Glomerular endothelial cell (primary cell): ENCODE measurements at places on chromosomes 12 and 14. TPM values are rescaled to one million over a fixed set of nuclear protein-coding genes. Genes with fewer than 3 reads are reported as not detected.

GRCh38 chr12:12704593-12705230 is 8.7 kb upstream of the GPR19 start:
- DNase-seq, result no peak

DNA sequence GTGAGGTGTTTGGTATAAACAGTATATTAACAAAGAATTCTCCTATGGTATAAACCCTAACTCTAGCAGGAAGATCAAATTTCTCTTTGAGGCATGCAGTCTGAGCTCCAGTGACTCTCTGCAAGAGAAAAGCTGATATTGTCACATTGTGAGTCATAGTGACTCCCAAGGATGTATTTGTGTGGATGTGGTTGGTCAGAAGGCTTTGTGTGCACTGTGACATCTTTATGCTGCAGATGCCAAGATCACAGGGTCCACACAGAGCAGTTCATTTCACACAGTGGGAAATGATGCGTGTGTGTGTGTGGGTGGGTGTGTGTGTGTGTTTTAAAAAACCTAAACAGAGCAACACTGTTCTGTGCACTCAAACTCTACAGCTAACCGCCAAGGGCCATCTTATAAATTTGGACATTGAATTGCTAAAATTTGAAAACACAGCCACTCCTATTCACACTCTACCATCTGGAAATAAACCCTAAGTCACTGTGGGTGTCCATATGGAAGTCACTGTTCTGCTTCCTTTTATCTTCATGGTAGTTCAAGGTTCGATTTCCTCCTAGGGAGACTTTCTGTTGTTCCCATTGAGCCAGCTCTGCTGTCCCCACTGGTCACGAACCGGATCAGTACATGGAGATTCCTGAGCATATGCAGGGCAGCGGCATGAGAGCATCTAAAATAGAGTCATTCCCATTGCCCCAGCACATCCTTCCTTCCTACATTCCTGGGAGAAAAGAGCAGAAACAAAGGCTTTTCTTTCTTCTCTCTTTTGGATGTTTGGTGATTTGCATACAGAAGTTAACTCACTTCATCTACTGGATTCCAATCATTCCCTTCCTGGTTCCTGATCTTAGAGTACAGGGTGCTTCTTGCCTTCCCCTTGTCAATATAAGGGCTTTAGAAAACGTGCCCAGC is 727.6 kb downstream of the DIO2 start:
- DNase-seq, result no peak

DNA sequence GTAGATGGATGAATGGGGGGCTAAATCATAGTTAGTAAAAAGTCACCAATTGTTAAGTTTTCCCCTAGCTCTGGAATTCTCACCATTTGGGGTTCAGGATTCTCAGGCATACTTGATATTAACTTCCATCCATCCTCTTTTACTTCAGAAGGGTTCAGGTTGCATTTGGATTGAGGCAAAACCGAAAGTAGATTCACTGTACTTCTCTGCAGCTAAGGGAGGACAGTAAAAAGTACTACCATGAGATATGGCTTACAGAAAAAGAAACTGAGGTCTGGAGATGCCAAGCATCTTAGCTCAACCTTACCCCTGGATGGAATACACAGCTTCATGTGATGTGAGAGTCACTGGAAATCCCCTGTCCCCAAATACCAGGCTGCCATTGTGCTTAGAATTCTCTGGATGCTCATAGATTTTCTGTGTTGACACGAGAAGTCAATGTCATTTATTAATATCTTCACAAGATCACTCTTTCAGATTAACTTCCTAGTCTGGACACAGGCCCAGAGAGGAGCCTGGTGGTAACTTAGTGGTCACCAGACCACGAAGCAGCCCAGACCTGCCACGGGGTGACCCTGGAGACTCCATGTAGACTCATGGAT is 87.1 kb downstream of the SSPN start:
- no peak for DNase-seq

DNA sequence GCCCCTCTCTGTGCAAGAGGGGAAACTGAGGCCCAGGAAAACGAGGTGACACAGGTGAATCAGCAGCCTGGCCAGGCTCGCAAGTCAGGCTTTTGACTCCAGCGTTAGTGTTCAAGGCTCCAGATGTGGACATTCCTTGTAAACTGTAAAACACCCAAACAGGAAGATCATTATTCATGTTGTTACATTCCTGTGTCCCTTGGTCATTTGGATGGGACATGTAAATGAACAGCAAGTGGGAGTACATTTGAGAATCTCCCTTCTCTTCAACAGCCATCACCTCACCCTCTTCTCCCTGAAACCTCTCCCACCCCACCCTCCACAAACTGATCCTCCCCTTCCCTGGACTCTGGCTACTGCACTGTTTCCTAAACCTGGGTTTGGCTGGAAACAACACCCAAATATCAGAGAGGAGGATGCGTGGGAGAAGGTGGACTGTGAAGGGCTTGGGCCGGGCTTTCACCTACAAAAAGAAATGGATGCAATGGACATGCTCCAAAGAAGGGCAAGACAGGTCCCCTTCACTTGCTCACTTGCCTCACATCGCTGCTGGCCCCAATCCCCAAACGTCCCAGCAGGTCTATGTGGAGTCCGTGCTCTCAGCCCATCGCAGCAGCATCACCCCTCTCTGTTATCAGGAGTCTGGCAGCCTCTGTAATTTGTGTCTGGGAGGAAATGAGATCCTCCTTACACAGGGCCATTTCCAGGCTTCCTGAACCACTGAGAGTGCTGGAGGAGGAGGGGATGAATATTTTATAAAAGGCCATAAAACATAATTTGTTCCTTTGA is 76.7 kb downstream of the GALNT8 start:
- DNase-seq, result no peak

Gene ZNF891
- total RNA-seq, result 0.39 and 1.7 TPM in 2 replicates

DNA sequence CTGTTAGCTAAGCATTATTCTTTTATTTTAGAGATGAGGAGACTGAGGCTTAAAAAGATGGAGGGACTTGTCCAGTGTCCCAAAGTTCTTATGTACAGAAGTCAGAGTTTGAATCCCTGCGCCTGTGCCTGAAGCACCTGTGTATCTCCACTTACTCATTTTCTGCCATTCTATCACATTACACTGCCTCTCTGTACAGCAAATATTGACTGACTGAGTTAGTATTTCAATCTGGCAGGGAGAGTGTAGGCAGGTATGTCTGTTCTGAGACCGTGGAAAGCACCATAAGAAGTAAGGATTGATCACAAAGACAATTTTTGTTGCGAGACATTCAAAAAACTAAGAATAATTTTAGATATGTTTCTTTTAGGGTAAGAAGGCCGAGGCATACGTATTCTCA is 162.7 kb downstream of the KITLG start:
- no peak for DNase-seq

DNA sequence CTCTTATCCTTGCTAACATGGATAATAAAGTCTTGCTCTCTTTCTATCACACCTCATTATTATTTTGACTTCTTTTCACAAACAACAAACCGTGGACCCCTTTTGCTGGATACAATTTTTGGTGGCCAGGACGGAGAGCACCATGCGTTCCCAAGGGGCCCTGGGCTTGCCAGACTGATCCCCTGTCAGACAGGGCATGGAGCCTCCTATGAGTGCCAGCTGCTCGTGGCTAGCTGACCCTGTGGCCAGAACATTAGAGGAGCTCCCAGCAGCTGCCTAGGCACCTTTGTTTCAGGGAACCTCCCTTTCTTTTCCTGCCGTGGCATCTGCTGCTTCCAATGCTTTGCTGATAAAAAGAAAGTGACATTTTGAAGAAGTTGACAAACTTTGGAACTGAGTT is 12.5 kb upstream of the CAND1 start:
- no peak for DNase-seq

Gene USP44
- 0.41 and 0.73 TPM in 2 replicates for total RNA-seq

Gene B4GALNT1
- 1.1 and 2.9 TPM in 2 replicates for total RNA-seq

DNA sequence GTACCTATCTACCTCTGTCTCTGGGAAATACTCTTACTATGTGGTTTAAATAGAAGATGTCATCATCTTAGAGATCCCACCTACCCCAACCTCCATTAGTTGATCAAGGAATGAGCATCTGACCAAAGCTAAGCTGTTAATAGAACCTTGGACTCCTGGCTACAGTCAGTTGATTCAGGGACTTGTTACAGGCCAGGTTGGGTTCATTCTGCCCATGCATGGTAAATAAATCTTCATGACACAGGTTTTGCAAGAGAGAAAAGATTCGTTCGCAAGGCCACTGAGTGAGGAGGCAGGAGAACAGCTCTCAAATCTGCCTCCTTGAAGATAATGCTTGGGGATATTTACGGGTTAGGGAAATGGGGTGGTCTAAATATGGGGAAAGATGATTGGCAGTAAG is 19.5 kb downstream of the SDR9C7 start:
- no peak for DNase-seq
